ENCODE measurements at places on chromosomes 5 and 9.

- no peak for DNase-seq
- H3K27me3 ChIP-seq: no peaks in the 10 kb centered on the region
- H3K4me3 ChIP-seq: no peak overlapping the region
Measured at GRCh38 chr5:113038136-113038535, 61.5 kb downstream of the DCP2 start.

DNA sequence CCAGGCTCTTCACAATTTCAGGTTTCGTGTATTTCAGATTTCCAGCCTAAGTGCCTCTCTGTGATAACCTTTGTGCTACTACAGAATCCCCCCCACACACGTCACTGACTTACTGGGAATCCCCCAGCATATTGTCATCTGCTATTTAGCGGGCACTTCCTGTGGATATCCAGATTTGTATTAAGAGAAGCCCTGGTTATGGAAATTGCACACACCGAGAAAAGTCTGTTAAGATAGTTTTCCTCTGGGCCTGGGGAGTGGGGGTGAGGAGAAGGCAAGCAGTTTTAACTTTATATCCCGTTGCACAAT lies 269.9 kb downstream of the MED10 start:
- H3K36me3 ChIP-seq: no peaks in the 10 kb centered on the region
- H3K4me3 ChIP-seq: no peak overlapping the region
- H3K4me1 ChIP-seq: peaks cover 7% of the 10 kb centered on the region
- no peak for DNase-seq
- H3K27me3 ChIP-seq: no peaks in the 10 kb centered on the region

GRCh38 chr5:7676455-7676854 lies 174.5 kb downstream of the CFAP90 start:
- no peak overlapping the region for H3K4me3 ChIP-seq
- no peak overlapping the region for H3K27ac ChIP-seq
- no peak for DNase-seq
- H3K36me3 ChIP-seq: no peaks in the 10 kb centered on the region
- H3K27me3 ChIP-seq: no peaks in the 10 kb centered on the region

DNA sequence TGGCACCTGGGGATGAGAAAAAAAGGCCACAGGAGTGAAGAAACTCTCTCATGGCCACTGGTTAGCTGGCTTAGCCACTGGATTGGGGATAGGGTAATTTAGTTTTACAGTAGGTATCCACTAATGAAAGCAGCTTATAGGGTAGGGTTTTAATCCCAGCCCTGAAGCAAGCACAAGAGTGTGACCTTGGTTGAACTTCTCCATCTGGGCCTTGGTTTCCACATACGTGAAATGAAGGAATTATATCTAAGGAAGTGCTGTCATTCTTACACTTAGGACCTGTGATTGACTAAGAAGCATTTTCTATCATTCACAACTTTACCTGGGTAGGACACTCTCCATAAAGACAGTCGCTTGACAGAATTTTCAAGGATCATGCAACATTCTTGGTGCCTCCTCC lies 49.6 kb downstream of the FAT2 start:
- no peaks in the 10 kb centered on the region for H3K36me3 ChIP-seq
- no peak overlapping the region for H3K27ac ChIP-seq
- no peaks in the 10 kb centered on the region for H3K27me3 ChIP-seq
- H3K4me1 ChIP-seq: no peaks in the 10 kb centered on the region
- H3K4me3 ChIP-seq: no peak overlapping the region

DNA sequence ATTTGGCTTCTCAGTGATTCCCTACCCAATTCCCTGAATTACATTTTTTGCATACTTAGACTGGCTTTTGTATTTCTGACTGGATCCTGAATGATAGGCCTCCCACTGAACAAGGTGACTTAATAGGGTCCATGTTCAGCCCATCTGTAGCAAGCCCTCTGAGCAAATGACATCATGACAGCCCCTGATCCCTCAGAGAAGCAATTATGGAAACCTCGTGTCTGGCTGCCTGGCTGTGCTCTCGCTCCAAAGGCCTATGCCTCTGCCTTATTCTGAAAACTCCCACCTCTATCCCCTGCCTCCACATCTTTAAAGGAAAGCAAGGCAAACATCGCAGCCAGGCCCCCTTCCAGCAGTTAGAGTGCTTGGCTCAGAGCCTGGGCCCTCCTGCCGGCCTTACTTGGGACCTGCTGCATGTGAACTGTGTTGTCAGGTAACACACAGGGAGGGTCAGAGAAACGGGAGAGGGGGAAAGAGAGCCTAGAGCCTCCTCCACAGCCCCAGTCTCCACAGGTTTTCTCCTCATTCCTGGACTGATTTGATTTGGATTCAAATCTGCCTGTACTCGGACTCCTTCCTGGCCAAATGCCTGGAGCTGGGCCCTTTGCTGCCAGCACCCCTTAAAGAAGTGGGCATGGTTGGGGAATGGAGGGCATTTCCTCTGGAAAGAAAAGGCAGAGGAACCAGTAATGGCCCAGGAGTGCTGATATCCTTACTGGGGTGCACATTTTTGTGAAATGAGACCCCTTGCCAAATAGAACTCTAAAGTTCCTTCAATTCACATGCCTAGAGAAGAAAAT lies 3.8 kb downstream of the DCANP1 start:
- no peaks in the 10 kb centered on the region for H3K4me1 ChIP-seq
- no peak overlapping the region for H3K27ac ChIP-seq
- peak; percentile 35 for DNase-seq
- no peak overlapping the region for H3K4me3 ChIP-seq
- no peaks in the 10 kb centered on the region for H3K27me3 ChIP-seq

DNA sequence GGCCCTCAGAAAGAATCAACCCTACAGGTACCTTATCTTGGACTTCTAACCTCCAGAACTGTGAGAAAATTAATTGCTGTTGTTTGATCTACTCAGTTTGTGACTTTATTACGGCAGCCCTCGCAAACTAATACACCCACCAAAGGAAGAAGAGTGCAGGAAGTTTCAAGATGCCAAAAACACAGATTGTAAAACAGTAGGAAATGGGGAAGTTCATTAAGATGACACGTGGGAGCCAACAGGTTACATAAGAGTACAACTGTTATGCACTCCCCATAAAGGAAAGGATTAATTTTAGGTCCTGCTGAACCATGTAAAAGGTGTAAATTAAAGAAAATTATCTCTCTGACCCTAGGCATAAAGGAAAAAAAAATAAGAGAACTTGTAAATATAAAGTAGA lies 294.3 kb downstream of the EPB41L4A start:
- no peaks in the 10 kb centered on the region for H3K36me3 ChIP-seq
- H3K27ac ChIP-seq: no peak overlapping the region
- no peak overlapping the region for H3K4me3 ChIP-seq
- DNase-seq: no peak

Data from H1 (cell line).